ENCODE measurements at places on chromosomes 2 and 18. TPM values are rescaled to one million over a fixed set of nuclear protein-coding genes. Genes with fewer than 3 reads are reported as not detected.
A peak's percentile ranks its signal among the peaks of the same experiment; 100 is the strongest.

FBLN7 gene
- 6.0 TPM for total RNA-seq

DNA sequence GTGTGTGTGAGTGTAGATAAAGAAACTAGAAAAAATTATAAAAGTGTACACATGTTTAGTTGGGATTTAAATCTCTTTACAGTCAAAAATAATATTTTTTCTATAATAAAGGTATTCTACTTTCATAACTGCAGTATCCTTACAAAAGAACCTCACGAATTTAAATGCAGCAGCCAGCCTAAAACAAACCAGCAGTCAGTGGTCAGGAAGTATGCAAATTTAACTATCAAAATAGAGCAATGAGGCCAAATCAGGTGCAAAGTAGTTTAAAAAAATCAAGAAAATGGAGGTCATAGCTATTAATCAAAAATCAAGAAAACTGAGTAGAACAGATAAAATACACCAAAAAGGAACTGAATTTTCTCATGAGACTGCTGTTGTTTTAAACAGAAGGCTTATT lies 407.1 kb downstream of the CDH19 start:
- no peak overlapping the region for H3K27ac ChIP-seq
- no peaks in the 10 kb centered on the region for H3K36me3 ChIP-seq
- no peaks in the 10 kb centered on the region for H3K27me3 ChIP-seq
- H3K4me3 ChIP-seq: no peak overlapping the region
- DNase-seq: no peak

GNAL gene
- 1.7 TPM for total RNA-seq

HOXD10 gene
- total RNA-seq: not detected

DNA sequence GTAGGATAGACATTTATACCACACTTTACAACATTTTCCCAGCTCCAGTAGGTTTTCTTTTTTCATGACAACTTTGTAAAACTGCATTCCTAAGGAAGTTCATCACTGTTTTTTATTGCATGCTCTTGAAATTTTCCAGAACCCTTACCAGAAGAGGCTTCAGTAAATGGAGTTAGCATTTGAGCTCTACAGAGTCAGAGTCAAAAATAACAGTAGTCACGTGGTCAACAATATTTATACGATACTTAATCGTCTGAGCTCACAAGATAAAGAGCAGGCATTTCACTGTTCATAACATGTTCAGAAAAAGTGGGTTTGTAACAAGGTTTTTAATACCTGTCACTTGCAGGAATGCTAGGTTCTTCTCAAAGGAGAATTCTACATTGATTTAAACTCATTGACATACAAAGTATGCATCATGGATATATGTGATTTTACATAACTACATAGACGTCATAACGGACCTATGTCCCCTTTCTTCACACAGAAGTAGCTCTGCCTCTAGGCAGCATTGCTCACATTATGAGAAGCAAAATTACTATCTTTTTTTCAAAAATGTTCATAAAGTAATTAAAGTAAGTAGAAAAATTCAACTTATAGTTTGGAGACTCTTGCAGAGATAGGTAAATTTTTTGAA lies 187.0 kb upstream of the COL3A1 start:
- H3K36me3 ChIP-seq: no peaks in the 10 kb centered on the region
- no peak for DNase-seq
- no peak overlapping the region for H3K4me3 ChIP-seq
- no peaks in the 10 kb centered on the region for H3K27me3 ChIP-seq

MYO7B gene
- 4.4 TPM for total RNA-seq

GRCh38 chr18:68757126-68757525 lies 40.8 kb upstream of the CCDC102B start:
- no peaks in the 10 kb centered on the region for H3K27me3 ChIP-seq
- H3K27ac ChIP-seq: no peak overlapping the region
- H3K4me1 ChIP-seq: no peaks in the 10 kb centered on the region
- H3K4me3 ChIP-seq: no peak overlapping the region
- DNase-seq: no peak

GTF2A1L gene
- 0.47 TPM for total RNA-seq

NTSR2 gene
- total RNA-seq: not detected

CABYR gene
- total RNA-seq: 1.4 TPM

KCNIP3 gene
- 21.4 TPM for total RNA-seq

DNA sequence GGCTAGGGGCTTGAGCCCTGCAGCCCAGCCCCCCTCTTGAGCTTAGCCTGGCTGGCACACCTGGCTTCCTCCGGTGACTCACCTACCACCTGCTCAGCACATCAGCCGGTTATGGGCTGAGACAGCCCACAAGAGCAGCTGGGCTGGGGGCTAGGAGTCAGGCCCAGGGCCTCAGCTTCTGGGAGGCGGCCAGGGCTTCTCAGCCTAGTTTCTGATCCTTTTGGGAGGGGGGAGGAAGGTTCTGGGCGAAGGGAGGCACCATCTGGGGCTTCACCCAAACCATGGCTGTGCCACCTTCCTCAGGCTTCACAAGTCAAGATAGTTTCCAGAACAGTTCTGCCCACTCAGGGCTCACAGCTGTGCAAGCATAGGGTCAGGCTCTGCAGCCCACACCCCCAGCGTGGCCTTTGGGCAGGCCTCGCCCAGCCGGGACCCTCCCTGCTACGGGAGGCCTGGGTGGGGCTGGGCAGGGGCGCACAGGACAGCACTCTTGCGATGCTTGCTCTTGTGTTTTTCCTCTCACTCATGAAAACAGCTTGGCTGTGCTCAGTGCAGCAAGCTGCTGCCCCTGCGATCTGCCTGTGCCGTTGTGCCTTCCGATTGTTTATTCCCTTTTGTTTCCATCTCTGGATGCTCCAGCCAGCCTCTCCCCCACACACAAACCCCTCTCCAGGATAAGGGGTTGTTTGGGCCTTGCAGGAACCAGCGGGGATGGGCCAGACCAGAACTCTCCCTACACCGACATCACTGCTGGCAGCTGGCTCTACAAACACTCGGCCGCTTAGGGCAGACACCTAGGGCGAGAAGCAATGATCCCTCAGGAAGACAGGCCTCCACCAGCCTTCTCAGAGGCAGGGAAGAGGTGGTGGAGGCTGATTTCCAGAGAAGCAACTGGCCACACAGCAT lies 26.1 kb upstream of the SEMA4C start:
- peak; percentile 68 for DNase-seq
- peaks cover 70% of the 10 kb centered on the region for H3K4me1 ChIP-seq
- no peaks in the 10 kb centered on the region for H3K27me3 ChIP-seq
- H3K4me3 ChIP-seq: no peak overlapping the region

NEUROD1 gene
- total RNA-seq: 0.09 TPM

DSG4 gene
- under 0.01 TPM for total RNA-seq

- H3K27ac ChIP-seq: no peak overlapping the region
- H3K36me3 ChIP-seq: no peaks in the 10 kb centered on the region
- DNase-seq: no peak
- no peaks in the 10 kb centered on the region for H3K4me1 ChIP-seq
- H3K4me3 ChIP-seq: no peak overlapping the region
Observed at GRCh38 chr2:8361930-8362329, 319.9 kb upstream of the ID2 start.

ALPP gene
- 0.09 TPM for total RNA-seq

DNA sequence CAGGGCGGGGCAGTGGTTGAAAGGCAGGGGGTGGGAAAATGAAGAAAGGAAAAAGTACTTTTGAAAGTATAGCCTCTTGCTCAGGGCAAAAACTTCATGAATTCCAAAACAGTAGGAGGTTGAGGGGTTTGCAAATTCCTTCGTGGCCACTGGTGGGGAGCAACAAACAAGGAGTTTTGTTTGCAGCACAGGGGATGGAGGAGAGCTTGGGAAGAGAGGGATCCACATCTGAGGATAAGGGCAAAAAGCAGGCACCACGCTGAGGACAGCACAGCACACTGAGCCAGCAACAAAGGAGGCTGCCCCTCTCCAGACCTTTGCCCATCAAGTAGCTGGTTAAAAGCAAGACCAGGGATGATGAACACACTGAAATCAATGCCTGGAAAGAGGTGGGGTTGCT lies 148.9 kb downstream of the TCF4 start:
- no peak overlapping the region for H3K27ac ChIP-seq
- H3K27me3 ChIP-seq: no peaks in the 10 kb centered on the region
- no peaks in the 10 kb centered on the region for H3K36me3 ChIP-seq
- no peak overlapping the region for H3K4me3 ChIP-seq
- no peaks in the 10 kb centered on the region for H3K4me1 ChIP-seq

DNA sequence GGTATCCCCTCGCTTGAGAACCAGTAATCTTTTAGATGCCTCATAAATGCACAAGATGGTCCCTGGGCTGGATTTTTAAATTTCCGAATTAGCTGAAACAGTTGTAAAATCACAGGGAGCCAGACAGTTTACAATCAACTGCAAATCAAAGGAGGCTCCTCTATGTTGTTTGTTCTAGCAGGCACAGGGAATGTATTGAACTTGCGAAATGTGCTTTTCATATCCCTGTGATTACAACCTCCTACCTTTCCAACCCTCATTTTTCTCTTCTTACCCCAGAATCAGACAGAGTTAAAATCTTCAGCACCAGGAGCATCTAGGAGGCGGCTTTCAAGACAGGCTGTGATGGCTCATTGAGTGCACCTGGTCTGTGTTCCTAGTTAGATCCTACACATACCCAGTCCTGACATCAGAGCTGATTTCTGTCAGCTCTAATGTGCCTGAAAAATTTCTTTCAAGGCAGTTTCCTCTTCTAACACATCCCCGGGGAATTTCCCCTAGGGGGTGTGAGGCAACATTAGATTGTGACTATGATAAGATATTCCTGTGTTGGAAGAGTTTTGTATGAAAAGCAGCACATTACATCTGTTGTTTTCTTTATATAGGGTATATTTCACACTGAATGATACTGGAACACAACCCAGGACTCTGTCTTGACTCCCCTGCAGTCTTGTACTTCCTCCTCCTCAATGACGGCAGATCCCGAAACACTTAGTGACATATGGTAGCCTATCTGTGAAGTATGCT lies 17.9 kb upstream of the CAVIN2 start:
- H3K27ac ChIP-seq: no peak overlapping the region
- DNase-seq: no peak
- H3K4me1 ChIP-seq: no peaks in the 10 kb centered on the region
- H3K4me3 ChIP-seq: no peak overlapping the region
- H3K36me3 ChIP-seq: no peaks in the 10 kb centered on the region
- H3K27me3 ChIP-seq: no peaks in the 10 kb centered on the region

- H3K36me3 ChIP-seq: no peaks in the 10 kb centered on the region
- peaks cover 2% of the 10 kb centered on the region for H3K27me3 ChIP-seq
- no peak overlapping the region for H3K4me3 ChIP-seq
- no peak for DNase-seq
- H3K4me1 ChIP-seq: no peaks in the 10 kb centered on the region
Observed at GRCh38 chr2:239692362-239692851, 291.6 kb upstream of the HDAC4 start.

PLEK gene
- 41.3 TPM for total RNA-seq

DNA sequence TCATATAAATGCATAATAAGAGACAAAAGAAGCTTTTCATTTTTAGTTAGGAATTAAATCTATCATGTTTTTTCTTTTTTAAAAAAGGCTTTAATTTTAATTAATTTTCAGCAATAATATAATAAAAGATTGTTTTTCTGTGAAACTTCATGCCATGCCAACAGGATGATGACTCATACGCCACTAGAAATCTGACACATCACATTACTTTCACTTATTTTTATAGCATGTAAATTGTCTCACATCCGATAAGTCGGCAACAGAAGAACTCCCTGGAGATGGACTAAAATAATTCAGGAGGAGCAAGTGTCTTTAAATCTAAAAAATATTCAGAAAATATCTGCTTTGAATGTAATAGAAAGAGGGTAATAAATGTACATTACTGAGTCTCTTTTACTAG lies 1024.2 kb upstream of the ACVR2A start:
- no peaks in the 10 kb centered on the region for H3K36me3 ChIP-seq
- no peak for DNase-seq
- H3K4me1 ChIP-seq: no peaks in the 10 kb centered on the region
- no peak overlapping the region for H3K4me3 ChIP-seq

- peaks cover 8% of the 10 kb centered on the region for H3K4me1 ChIP-seq
- no peak overlapping the region for H3K27ac ChIP-seq
- no peaks in the 10 kb centered on the region for H3K27me3 ChIP-seq
- H3K4me3 ChIP-seq: no peak overlapping the region
- H3K36me3 ChIP-seq: no peaks in the 10 kb centered on the region
Observed at GRCh38 chr2:227462462-227462951, 9.4 kb upstream of the AGFG1 start.

- H3K27me3 ChIP-seq: peaks cover 8% of the 10 kb centered on the region
- no peak for DNase-seq
- no peak overlapping the region for H3K4me3 ChIP-seq
- no peaks in the 10 kb centered on the region for H3K4me1 ChIP-seq
- H3K27ac ChIP-seq: no peak overlapping the region
Observed at GRCh38 chr18:58844871-58845270, 19.8 kb upstream of the ZNF532 start.

DNA sequence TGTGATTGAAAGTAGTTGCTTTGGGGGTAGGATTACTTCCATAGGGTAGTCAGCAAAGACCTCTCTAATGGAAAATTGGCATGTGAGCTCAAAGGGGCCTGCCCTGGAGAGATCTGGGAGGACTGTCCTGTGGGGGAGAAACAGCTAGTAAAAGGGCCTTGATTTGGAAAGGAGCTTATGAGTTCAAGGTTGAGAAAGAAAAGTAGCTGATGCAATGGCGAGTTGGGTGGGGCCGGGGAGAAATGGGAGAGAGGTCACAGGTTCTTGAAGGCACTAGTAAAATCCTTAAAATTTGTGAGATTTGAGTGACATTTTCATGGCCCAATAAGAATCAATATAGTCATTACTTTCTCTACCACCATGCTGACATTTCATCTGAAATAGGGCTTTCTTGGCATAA lies 82.0 kb upstream of the CCDC195 start:
- no peaks in the 10 kb centered on the region for H3K27me3 ChIP-seq
- no peak overlapping the region for H3K27ac ChIP-seq
- H3K36me3 ChIP-seq: peaks cover 95% of the 10 kb centered on the region
- no peaks in the 10 kb centered on the region for H3K4me1 ChIP-seq
- DNase-seq: no peak

DNA sequence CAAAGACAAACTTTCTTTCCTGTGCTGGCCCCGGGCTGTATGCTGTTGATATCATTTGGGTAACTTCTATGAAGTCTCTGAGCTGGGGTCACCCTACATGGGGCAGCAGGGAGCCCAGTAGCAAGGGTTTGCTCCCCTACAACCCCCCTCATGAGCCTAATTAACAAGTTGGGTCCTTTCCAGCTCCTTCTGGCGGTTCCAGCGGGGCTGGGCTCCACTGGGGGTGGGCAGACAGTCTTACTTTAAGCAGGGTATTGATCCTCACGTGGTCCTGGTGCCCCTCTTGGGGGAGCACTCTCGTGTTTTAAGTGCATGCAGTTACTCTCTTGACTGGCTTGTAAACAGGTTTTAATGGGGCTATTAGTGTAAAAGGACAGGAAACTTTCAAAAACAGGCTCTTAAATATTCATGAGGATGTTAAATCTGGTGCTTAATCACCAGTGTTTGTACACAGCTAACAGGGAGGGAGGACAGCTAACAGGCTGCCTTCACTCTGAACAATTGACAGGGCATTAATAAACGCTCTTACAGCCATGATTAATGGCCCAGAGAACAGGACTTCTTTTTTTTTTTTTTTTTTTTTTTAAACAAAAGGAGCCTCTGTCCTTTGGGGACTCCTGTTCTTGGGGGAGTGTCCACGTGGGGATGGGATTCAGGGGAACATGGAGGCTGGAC lies 36.6 kb upstream of the SKOR2 start:
- no peaks in the 10 kb centered on the region for H3K4me1 ChIP-seq
- H3K36me3 ChIP-seq: no peaks in the 10 kb centered on the region
- no peak for DNase-seq
- H3K27ac ChIP-seq: no peak overlapping the region
- H3K4me3 ChIP-seq: no peak overlapping the region

Data from thymus (tissue), 14 donors.